NCI-H510A (cell line): ENCODE measurements at places on chromosomes 5 and 9.

GRCh38 chr9:20262611-20263010, 359.7 kb downstream of the MLLT3 start:
- no peak for DNase-seq

DNA sequence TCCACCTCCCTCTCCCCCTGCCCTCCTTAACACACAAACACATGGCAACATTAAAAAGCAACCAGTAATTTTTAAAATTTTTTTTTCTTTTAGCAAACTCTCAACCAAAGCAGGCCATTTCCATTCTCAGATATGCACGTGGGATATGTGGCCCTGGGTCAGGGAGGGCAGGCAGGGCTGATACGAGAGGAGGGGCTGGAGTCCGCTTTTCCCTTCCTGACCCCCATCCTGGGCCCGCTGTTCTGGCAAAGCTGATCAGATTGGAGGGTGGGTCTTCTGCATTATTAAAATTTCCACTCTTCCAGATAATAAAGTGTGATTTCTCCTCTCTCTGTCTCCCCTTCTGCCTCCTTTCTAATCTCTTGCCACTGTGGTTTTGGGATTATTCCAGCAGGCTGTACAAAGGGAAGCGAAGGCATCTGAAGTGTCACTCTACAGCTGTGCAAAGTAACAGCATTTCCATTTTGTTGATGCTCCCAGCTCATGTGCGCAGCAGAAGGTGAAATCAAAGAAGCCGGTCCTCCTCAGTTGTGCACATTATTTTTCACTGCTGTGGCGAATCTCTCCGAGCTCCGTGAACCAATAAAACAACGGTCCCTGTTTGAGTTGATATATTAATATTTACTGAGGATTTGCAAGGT, 12.0 kb downstream of the IRX1 start:
- no peak for DNase-seq

DNA sequence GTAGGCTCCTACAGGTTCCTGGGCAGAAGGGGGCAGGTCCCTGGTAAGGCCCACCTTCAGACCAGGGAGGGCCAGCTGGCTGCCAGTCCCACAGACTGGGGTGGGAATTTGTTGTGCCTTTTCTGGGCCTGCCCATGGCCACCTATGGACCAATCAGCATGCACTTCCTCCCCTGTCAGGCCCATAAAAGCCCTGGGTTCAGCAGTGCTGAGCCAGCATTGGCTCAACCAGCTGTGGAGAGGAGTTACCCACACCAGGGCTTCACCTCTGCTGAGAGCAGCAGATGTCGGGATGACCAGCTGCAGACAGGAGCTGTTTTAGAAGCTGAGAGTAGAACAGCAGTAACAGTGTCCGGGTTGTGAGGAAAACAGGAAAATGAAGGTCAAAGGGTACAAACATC, 373.4 kb upstream of the ACO1 start:
- no peak for DNase-seq

GRCh38 chr5:51860532-51861018, 477.3 kb downstream of the ISL1 start:
- DNase-seq, result no peak

DNA sequence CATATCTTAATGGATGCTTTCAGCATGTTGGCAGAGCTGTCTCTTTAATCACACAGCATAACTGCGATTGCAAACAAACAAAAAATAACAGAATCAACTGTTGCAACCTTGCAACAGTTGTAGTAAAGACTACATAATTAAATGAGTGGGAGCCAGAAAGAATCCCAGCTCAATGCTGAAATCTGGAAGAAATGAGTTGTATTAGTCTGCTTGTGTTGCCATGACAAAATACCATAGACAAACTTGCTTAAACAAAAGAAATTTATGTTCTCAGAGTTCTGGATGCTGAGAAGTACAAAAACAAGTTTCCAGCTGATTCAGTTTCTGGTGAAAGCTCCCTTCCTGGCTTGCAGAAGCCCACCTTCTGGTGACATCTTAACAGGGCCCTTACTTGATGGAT, 260.9 kb upstream of the TUSC1 start:
- DNase-seq, result no peak

- no peak for DNase-seq
Observed at GRCh38 chr5:71631070-71631469, 43.9 kb downstream of the MCCC2 start.

DNA sequence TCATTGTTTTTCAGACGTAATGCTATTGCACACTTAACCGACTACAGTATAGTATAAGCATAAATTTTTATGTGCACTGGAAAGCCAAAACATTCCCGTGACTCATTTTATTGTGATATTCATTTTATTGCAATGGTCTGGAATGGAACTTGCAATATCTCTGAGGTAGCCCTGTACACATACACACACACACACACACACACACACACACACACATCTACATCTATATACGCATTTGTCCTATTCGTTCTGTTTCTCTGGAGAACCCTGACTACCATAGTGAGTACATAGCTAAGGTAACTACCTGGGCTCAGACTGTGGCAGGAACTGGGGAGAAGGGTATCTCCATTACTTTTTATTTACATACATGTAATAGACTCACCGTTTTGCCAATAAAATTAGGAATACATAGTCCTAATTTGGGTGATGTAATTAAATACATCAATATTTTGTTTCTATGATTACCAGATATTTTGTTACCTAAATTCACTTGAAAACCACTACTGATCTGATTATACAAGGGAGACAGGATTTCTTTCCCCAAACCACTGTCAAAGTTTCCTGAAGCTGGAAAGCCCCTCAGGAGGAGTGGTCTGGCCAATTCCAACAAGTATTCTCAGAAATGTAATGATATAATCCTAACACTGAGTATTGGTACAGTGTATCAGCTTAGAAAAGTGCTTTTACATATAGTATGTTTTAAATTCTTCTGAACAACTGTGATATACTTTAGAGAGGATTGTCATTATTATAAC, 74.0 kb upstream of the PLPP1 start:
- DNase-seq, result no peak

DNA sequence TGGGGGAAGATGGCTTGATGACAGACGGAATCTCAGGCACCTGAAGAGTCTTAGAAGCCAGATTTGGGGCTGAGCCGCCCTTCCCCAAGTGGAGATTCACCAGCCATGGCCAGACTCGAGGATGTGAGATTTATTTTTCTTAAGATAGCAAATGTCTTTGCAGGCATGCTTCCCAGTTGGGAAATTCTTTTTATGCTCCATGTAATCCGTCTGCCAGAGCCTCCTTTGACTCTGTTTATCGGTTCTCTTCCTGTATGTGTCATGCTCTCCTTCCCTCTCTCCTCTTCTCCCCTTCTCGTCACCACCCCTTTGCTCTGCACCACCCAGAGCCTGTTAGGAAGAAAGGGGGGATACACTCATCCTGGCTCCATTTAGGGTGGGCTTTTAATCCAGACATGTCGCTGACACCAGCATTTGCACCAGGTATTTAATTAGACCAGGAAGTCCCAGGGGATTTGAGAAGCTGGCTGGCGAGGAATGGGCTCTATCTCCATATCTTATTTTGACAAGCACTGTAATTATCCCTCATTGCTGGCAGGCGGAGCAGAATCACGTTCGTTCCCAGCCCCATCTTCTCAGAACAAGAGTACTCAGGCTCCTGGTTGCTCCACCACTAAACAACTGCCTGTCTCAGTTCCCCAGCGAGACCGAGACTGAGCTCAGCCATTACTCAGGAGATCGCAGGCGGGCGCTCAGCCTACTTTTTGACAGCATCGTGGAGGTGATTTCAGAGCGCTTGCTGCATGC, 50.9 kb downstream of the KCNIP1 start:
- no peak for DNase-seq

- DNase-seq, result no peak
Observed at GRCh38 chr9:122265149-122265915, 650 bp downstream of the MRRF start.

DNA sequence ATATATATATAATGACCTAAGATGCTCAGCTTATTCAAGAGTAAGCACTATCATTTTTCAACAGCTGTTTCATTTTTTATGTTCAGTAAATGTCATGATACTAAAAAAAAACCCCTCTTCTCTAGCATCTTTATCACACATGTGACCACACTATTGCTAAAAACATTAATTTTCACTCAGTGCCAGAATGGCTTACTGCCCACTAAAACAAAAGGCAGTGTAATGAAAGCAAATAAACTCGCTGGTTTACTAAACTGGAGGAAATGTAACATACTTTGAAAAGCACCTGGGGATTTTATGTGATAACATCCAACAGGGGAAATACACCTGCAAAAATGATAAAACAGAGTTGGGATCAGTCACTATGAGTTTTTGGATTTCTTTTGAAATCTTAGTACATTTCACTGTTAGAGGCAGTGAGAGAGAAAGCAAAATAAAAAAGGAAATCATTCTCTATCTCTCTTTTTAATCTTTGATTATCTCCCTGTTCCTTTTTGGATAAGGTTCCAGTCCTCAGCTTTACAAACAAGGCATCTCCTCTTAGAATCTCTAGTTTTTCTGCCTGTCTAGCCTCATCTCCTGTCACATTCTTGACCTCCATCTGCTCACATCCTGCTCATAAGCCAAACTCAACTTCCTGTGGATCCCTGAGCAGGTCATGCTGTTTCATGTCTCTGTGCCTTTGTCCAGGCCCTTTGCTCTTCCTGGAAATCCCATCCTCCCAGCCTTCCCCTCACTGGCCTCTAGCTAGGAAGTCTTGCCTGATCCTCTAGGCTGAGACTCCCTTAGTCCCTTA, 338.0 kb downstream of the MAN2A1 start:
- no peak for DNase-seq

- DNase-seq, result no peak
Observed at GRCh38 chr5:105754056-105754455, 1916.7 kb downstream of the EFNA5 start.

DNA sequence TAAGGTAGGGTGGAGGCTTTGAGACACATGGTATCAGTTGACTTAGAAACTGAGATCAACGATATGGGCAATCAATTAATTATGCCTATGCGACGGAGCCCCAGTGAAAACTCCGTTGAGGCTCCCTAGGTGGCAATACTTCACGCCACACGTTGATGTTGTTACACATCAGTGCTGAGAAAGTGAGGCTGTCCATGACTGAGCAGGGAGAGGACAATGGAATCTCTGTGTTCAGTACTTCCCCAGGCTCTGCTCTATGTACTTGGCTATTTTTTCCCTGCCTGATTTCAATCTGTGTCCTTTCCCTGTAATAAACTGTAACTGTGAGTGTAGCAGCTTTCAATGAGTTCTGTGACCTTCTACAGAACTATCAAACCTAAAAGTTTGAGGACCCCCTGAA, 211.7 kb downstream of the SNCAIP start:
- DNase-seq, result no peak

DNA sequence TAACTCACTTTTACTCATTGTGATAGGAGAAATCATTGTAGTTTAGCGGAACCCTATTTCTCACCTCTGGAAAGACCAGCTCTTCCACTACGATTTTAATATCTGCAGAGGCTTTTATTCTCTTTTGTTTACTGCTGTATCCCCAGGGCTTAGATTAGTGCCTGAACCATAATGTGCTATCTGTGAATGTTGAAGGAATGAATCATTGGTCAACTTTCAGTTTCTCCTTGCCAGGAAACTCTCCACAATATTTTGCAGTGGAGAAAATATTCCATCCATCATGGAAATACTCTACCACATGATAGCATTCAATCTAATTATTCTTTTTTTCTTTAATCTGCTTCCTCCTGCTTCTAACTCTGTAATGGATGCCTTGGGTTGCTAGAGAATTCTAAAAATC, 263.5 kb upstream of the PTPRD start:
- no peak for DNase-seq
